Activated B cell treated with CpG ODN at 0.5 μM for 24 hours (primary cell): ENCODE measurements at places on chromosomes 6 and 20. TPM values are rescaled to one million over a fixed set of nuclear protein-coding genes. Genes with fewer than 3 reads are reported as not detected.

Gene VIP
- not detected in 2 replicates for total RNA-seq

DNA sequence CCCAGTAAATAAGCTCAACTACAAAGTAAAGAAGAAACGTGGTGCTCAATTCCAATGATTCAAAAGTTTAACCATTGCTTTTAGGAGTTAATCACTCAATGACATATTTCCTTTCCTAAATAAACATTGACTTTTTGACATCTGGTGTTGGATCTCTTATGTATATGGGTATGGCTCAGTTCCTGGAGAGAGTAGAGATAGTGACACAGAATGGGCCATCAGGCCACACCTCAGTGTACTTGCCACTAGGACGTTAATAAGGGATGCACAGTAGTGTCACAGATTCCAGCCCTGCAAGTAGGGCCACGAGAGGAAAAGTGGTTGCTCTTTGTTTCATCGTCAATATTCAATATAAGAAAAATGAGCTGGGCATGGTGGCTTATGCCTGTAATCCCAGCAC is 48.9 kb upstream of the TXNDC5 start:
- H3K27ac ChIP-seq, result no peak overlapping the region
- peaks cover 23% of the 10 kb centered on the region for H3K4me1 ChIP-seq
- no peaks in the 10 kb centered on the region for H3K27me3 ChIP-seq
- H3K36me3 ChIP-seq, result no peaks in the 10 kb centered on the region

- no peak overlapping the region for H3K27ac ChIP-seq
- H3K27me3 ChIP-seq, result no peaks in the 10 kb centered on the region
- H3K36me3 ChIP-seq, result no peaks in the 10 kb centered on the region
- H3K4me1 ChIP-seq, result no peaks in the 10 kb centered on the region
- DNase-seq, result no peak
Measured at GRCh38 chr6:83311231-83311630, 118.1 kb downstream of the RWDD2A start.

DNA sequence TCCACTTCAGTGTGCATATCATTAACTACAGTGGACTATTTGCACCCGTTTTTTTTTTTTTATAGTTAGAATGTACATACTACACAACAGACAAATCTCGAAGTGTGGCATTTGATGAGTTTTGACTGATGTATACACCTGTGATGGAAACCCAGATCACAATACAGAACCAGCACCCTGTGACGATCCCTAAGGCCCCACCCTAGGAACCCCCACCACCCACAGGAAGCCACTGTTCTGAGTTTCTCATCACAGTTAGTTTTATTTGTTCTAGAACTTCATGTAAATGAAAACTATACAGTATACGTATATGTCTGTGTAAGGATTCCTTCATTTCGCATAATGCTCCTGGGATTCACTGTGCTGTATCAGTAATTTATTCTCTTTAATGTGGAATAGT is 102.8 kb downstream of the IRF4 start:
- no peak overlapping the region for H3K27ac ChIP-seq
- no peak overlapping the region for H3K4me3 ChIP-seq
- H3K36me3 ChIP-seq, result peaks cover 44% of the 10 kb centered on the region
- H3K4me1 ChIP-seq, result peaks cover 36% of the 10 kb centered on the region
- H3K27me3 ChIP-seq, result no peaks in the 10 kb centered on the region
- no peak for DNase-seq

DNA sequence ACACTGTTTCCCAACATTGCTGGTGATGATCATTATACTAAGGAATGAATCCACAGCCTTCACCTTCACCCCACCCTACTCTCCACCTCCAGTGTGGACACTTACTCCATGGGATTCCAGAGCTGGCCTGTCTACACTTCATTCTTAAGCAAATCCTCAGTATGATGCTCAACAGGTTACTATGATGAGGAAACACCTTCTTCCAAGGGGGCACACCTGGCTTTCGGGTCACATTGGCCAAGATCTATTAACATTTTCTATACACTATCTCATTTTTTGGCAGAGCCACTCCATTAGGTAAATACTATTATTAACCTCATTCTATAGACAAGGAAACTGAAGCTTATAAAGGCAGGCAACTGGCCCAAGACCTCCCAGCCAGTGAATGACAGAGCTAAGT is 8.0 kb upstream of the EPPIN start:
- H3K4me3 ChIP-seq, result no peak overlapping the region
- H3K36me3 ChIP-seq, result no peaks in the 10 kb centered on the region
- peaks cover 18% of the 10 kb centered on the region for H3K27me3 ChIP-seq
- H3K4me1 ChIP-seq, result no peaks in the 10 kb centered on the region

- H3K27ac ChIP-seq, result no peak overlapping the region
- no peak for DNase-seq
- no peaks in the 10 kb centered on the region for H3K27me3 ChIP-seq
Measured at GRCh38 chr6:52330470-52330869, 31.5 kb upstream of the PAQR8 start.

Gene PCNA
- total RNA-seq, result 62.0 and 69.9 TPM in 2 replicates

DNA sequence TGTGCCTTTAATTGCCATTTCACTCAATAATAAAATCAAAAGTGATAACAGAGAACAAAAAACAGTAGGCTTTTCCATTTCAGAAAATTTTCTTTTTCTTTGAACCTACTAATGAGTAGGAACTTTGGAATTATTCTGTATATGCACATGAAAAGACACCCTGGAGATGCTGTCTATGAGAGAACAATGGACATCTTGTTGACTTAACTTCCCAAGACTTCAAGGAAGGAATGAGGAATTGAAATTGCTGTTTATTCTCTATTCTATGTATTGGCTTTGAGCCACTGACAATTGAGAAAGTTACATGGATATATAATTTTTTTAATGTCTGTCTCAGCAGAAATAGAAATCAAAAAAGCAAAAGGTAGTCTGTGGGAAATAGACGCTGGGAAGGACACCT is 98.6 kb upstream of the PCSK2 start:
- no peak overlapping the region for H3K4me3 ChIP-seq
- no peak for DNase-seq
- H3K27ac ChIP-seq, result no peak overlapping the region

Gene LPIN3
- 0.60 and 0.66 TPM in 2 replicates for total RNA-seq

DNA sequence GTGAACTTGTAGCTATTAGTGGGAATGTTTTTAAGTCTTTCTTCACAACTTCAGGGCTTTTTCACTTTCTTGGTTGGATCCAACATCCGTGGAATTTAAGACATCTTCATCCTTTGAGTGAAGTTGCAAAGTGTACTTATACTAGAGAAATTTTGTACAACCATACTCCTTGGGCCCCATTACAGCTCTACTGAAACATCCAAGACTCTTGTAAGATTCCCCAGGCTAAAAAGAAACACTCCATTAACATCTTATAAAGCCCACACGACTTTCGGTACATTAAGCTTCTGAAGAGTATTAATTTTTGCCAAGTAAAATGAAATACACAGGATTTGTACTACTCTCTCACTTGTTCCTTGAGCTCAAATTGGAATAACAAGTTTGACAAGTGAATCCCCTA is 5.4 kb downstream of the PCNA start:
- peaks cover 53% of the 10 kb centered on the region for H3K36me3 ChIP-seq
- peaks cover 33% of the 10 kb centered on the region for H3K4me1 ChIP-seq
- no peak for DNase-seq
- peak overlapping the region; percentile 16 for H3K4me3 ChIP-seq
- no peaks in the 10 kb centered on the region for H3K27me3 ChIP-seq
- no peak overlapping the region for H3K27ac ChIP-seq

GRCh38 chr6:34182751-34183531 is 37.1 kb upstream of the GRM4 start:
- H3K27me3 ChIP-seq, result no peaks in the 10 kb centered on the region
- H3K36me3 ChIP-seq, result peaks cover 1% of the 10 kb centered on the region
- peak overlapping the region; percentile 95 for H3K27ac ChIP-seq
- DNase-seq, result no peak
- H3K4me1 ChIP-seq, result peaks cover 23% of the 10 kb centered on the region

DNA sequence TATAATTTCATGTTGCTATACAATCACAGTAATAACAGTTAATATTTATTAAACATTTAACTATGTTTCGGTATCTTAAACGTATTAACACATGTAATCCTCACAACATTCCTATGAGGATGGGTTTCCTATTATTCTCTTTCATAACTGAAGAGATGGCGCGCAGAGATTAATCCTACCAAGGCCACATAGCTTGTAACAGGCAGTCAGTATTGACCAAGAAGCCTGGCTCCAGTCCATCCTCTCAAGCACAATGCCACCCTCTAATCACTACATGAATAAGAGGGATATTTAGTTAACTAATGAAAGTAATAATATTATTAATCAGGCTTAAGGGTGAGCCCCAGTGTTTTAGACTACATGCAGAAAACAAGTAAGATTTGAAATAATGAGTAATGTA is 149.7 kb upstream of the SIM1 start:
- H3K4me3 ChIP-seq, result no peak overlapping the region
- no peak for DNase-seq
- no peaks in the 10 kb centered on the region for H3K4me1 ChIP-seq
- peaks cover 23% of the 10 kb centered on the region for H3K36me3 ChIP-seq
- H3K27ac ChIP-seq, result no peak overlapping the region

Gene ARFGEF3
- 0.02 TPM in 2 replicates for total RNA-seq

DNA sequence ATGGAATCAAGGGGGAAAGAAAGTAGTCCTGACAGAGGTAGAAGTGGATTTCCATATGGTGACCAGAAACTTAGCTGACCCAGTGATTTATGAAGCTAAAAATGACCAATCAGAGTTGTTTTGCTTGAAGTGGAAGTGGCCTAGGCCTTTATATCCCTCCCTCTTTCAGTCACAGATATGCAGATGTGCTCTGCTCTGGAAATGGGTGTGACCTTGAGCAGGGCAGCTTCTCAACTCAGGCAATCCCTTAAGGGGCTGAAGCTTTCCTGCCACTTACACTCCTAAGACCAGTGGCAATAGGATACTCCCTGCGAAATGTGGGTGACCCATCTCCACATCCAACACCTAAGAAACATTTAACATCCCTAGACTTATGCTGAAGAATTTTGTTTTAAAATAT is 256.6 kb downstream of the EYS start:
- no peaks in the 10 kb centered on the region for H3K4me1 ChIP-seq
- no peak overlapping the region for H3K27ac ChIP-seq
- no peaks in the 10 kb centered on the region for H3K27me3 ChIP-seq
- DNase-seq, result no peak
- H3K36me3 ChIP-seq, result no peaks in the 10 kb centered on the region

DNA sequence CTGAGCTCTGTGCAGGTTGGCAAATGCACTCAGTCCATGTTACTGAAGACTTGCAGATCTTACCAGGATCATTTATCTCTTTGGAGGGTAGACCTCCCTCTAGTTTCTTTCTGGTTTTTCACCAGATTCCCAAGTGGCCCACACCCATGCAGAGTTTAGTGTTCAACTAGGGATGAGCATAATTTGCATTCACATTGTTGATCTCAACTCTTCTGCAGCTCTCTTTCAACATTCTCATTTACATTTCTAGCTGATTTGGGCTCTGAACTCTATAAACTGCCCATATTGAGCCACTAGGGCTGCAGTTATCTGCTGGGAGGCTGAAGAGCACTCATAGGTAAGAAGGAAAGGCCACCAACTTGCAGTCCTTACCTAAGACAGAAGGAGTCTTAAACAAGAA is 17.9 kb upstream of the HLA-C start:
- H3K36me3 ChIP-seq, result no peaks in the 10 kb centered on the region
- peaks cover 10% of the 10 kb centered on the region for H3K27me3 ChIP-seq
- no peak overlapping the region for H3K4me3 ChIP-seq
- DNase-seq, result no peak
- no peak overlapping the region for H3K27ac ChIP-seq
